T-helper 2 cell (primary cell): ENCODE measurements at places on chromosomes 4 and X.

- no peak for DNase-seq
Measured at GRCh38 chrX:91108761-91109160, 325.9 kb upstream of the PABPC5 start.

DNA sequence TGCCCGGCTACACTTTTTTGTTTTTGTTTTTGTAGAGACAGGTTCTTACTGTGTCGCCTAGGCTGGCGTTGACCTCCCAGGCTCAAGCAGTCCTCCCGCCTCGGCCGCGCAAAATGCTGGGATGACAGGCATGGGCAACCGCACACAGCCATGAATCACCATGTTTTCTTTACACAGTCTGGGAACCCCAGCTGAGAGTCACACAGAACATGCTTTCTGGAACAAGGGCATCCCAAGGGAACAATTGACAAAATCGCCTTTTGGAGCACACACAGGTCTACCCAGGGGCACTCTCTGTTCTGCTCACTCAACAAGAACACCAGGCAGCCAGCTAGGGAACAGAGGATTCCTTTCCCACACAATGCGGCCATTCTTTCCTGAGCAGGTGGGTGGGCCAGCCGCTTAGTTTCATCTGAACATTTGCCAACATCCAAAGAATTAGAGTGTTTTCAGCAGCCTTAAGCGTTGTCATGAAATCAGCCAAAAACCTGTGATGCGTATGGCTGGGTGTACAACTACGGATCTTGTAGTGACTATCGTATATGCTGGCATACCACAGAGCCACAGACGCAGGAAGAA is 15.7 kb downstream of the PRKX start:
- DNase-seq = no peak

DNA sequence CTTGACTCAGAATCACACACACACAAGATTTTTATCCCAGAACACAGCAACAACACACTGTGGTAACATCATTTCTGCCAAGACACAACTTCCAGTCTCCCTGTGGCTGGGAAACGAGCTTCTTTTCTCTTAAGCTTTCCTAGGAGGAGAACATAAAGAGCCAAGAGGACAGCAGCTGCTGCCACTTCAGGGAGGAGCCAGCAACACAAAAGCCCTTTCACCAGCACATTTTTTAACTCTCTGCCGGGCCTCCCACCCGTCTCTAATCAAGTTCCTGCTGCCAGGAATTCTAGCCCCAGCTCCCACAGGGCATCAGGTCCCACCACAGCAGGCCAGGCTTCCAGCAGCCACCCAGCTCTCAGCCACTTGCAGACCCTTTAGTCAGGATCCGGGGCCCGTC is 22.4 kb downstream of the FAT1 start:
- DNase-seq = no peak

GRCh38 chr4:83283181-83283580 is 1.4 kb downstream of the COQ2 start:
- no peak for DNase-seq

DNA sequence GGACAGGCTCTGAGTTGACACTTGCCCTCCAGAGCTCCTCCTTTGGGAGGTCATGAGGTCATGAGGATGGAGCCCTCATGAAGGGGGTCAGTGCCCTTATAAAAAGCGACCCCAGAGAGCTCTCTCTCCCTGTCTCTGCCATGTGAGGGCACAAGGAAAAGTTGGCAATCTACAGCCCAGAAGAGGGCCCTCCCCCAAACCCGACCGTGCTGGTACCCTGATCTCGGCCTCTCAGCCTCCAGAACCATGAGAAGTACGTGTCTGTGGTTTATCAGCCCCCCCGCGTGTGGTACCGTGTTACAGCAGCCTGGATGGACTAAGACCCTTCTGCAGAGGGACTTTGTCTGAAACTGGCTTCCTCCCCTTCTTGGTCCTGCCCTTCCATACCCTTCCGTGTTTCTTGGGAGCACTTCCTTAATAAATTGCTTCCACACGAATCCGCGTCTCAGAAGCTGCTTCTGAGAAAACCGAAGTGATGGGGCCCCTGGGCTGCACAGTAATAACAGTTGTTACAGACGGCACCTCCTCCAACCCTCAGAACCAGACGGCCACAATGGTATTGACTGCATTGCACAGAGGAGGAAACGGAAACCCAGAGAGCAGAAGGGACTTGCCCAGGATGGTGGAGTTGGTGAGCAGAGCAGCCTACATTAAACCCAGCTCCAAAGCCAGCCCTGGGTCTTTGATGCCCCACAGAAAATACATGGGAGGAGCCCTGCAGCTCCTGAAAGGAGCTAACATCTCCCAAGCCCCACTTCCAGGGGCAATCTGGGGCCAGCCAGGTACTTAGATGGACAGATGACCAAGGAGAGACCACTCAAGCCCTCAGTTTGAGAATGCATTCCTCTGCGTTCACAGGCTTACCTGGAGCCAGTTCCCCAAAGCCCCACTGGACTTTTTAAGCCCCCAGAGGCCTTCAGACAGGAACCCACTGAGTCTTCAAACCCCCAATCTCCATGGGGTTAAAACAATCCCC is 242.7 kb downstream of the BCOR start:
- peak; percentile 64 for DNase-seq

- DNase-seq = no peak
Measured at GRCh38 chrX:74535086-74535407, 79.4 kb downstream of the RLIM start.

- no peak for DNase-seq
Measured at GRCh38 chrX:133389975-133390374, 25.3 kb downstream of the GPC4 start.

GRCh38 chr4:101328063-101328602 is 19.2 kb downstream of the PPP3CA start:
- DNase-seq = no peak

- DNase-seq = no peak
Measured at GRCh38 chr4:18012807-18013462, 8.6 kb downstream of the LCORL start.

DNA sequence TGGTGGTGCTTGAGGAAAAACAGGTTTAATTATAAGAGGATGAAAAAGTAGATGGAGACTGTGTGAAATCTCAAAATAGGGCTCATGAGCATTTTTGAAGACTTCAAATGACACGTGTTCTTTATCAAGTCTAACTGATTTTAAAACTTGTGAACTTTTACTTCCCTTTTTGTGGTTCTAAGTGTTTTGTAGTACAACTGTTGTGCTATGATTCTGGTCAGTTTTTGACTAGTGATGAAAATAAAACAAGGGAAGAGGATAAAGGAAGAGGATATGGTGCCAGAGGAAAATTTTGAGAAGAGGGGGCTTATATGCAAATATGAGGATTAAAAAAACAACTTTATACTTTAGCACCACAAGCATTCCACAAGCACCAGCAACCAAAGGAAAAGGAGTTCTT is 644.0 kb downstream of the RPA4 start:
- no peak for DNase-seq

GRCh38 chr4:183100827-183101226 is 1.8 kb downstream of the WWC2 start:
- DNase-seq = no peak

- no peak for DNase-seq
Measured at GRCh38 chrX:115911967-115912366, 258.6 kb upstream of the AGTR2 start.

- DNase-seq = no peak
Measured at GRCh38 chr4:152843481-152844090, 63.8 kb downstream of the ARFIP1 start.

DNA sequence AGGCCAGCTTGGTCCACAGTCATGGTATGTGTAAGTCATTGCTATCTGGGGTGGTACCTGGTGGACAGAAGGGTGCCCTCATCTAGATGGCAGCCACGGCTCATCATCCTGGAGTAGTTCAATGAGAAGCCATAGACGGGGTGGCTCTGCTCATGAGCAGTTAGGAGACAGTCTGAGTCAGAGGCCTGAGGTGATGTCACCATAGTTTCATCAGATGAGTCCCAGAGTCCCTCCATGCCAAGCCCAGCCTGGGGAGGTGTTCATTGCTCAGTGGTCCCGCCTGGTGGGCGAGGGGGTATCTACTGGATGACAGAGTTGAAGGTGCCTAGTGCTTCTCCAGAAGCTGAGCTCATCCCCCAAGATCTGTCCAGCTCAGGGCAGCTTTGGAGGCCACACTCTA is 49.8 kb downstream of the DLG3 start:
- DNase-seq = no peak

GRCh38 chr4:89284828-89285227 is 22.8 kb downstream of the GPRIN3 start:
- DNase-seq = no peak

- no peak for DNase-seq
Measured at GRCh38 chr4:182736207-182736606, 181.0 kb downstream of the DCTD start.

- DNase-seq = no peak
Measured at GRCh38 chr4:150259861-150260567, 181.8 kb downstream of the DCLK2 start.

DNA sequence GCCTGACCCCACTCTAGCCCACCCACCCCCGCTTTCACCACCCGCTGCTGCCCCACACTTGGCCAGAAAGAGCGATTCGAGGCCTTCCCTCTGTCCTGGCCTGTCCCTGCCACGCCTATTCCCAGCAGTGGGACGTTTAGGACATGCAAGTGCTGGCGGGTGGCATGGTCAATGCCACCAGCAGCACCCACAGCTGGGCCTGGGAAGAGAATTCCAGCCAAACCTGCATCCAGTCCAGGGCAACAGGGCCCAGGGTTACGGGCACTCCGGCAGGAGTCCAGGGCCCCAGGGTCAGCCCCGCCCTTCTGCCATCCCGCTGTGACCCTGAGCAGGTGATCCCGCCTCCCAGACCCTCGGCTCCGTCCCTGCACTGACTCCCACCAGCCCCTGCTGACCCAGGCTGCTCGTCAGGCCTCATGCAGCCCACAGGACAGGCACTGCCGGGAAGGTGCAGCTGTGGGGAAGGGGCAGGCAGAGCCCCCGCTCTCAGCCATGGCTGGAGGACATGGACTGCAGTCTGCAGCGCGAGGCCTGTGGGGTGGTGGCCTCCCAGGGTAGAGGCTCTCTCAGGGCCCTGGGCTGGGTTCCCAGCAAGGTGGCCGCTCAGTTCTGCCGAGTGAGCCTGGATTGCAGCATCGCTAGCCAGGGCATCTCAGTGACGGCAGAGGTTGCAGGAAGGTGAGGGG is 6.8 kb upstream of the HTRA3 start:
- no peak for DNase-seq

- no peak for DNase-seq
Measured at GRCh38 chr4:157804986-157805385, 367.8 kb downstream of the GASK1B start.

DNA sequence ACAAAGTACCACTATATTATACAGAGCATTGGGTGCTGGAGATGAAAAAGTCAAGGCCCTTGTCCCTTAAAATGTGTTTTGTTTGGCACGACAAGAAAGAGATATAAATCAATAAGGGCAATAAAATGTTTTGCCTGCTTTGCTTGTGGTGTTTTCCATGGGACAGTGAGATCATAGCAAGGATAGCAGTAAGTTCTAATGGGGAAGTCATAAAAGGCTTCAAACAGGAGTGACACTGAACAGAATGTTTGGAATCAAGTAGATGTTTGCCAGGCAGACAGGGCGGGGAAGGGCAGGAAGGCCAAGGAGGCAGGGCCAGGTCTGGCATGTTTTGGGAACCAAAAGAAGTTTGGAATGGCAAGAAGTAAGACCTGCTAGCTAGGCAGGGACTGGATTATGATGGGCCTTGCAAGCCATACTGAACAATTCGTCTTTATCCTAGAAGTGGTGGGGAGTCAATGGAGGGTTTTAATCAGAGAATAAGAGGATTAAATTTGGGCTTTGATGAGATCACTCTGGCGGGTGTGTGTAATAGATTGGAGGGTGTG is 16.4 kb downstream of the FGF2 start:
- DNase-seq = no peak

DNA sequence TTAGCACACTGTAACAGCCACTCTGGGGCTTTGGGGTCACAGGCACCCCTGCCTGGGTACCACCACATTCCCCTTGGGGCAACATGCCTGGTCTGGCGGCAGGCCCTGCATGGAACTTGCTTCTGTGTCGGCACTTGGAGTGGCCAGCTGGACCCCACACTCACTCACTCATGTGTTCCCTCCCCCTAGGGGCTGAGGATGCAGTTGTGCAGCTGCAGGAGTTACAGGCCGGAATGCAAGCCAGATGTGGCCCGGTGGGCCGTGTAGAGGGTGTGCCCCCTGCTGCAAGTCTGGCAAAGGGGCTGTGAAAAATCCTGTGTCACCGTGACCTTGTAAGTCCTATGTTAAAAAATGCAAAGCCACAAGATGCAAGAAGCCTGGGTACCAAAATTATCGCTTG is 34.2 kb downstream of the ATXN3L start:
- DNase-seq = no peak

DNA sequence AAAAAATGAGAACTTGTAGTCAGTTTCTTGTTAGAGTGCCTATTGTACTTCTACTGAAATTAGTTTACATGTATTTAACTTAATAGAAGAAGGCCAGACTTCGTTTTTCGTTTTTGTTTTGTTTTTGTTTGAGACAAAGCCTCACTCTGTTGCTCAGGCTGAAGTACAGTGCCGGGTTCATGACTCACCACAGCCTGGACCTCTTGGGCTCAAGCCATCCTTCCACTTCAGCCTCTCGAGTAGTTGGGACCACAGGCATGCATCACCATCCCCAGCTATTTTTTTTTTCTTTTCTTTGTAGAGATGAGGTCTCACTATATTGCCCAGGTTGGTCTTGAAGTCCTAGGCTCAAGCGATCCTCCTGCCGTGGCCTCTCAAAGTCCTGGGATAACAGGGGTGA is 793.9 kb downstream of the ADGRL3 start:
- no peak for DNase-seq

DNA sequence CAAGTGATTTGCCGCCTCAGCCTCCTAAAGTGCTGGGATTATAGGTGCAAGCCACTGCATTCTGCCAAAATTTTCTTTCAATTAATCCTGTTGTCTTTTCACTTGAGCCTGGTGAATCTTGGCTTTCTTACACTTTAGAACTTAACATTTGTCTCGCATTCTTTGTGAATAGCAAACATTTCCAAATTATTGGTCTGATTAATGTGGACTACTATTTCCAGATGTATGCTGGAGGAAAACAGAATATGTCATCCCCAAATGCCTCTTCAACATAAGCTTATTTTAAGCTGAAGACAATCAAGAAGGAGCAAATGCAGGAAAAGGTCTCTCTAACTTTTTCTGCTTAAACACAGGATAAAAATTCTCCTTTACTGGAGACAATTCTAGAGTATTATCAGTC is 233.4 kb downstream of the PPP4R3C start:
- DNase-seq = no peak

- DNase-seq = no peak
Measured at GRCh38 chrX:100368167-100368566, 41.9 kb downstream of the PCDH19 start.

- no peak for DNase-seq
Measured at GRCh38 chr4:113997206-113997605, 17.8 kb upstream of the ARSJ start.

DNA sequence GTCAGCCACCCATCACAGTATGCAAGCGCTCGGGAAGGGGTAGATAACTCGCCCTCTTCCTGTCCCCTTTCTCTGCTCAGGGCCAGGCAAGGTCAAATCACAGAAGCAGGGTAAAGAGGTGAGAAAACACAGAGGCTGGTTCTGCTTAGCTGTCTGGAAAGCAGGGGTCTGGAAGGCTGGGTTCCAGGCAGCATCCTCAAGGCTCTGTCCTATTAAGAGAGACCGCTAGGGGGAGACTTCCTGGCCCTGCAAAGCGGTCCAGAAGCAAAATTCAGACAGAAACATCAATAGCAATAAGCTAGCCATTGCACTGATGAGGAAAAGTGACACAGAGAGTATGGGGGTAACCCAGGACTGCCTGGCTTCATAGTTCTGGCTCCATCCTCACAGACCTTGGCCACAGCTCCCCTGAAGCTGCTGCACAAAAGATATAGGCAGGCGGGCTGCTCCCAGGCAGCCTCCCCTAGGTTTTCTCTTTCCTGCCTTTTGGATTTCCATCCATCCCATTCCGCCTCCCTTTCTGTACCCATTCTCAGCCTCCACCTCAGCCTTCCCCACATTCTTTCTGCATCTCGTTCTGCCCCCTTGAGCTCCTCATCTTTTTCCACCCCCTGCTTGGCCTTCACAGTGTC is 308.5 kb downstream of the EVC2 start:
- DNase-seq = peak; percentile 4
